Iris pigment epithelial cell (primary cell): ENCODE measurements at places on chromosomes 5 and 9.

DNA sequence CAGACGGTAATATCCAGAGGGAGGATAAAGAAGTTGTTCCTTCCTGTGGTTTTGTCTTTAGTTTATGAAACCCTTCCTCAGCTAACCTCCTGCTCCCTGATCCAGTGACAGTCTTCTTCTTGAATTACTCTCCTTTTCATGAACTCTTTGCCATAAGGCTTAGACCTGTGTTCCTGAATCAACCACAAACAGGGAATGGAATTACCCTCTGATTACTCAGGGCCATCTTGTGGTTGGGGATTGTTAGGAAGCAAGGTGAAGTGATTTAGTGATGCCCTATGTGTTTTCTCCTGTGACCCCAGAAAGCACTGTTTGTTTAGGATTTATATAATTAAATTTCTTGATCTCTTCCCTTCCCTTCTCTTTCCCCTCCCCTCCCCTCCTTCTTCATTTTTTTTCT lies 409.1 kb downstream of the TAF11L14 start:
- no peak for DNase-seq

GRCh38 chr5:169791251-169791650 lies 154.2 kb downstream of the DOCK2 start:
- no peak for DNase-seq

GRCh38 chr9:129507805-129508204 lies 113.1 kb downstream of the C9orf50 start:
- DNase-seq, result no peak

- DNase-seq, result no peak
These were observed 337.1 kb upstream of the PANK3 start for GRCh38 chr5:168916266-168916665.

- peak; percentile 90 for DNase-seq
These were observed 93.8 kb downstream of the FEM1C start for GRCh38 chr5:115450741-115451140.

GRCh38 chr9:73153793-73154227 lies 2.1 kb downstream of the ANXA1 start:
- no peak for DNase-seq
